ENCODE measurements at places on chromosomes 3 and 15.

DNA sequence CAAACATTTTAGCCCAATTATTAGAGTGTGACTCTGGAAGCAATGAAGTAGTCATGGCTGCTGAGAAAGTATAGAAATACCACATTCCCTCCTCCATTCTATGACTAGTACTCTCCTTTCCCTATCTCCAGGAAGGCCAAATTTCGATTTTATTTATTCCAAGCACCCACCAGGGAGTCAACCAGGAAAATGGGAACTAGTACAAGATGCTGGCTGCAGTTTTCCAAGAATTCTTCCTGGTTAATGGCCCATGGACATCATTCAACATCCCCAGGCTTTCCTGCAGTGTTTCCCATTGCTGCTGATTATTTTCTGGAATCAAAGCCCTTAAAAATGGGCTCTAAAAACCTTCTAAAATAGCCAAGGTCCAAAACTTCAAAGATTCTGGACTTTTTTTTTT, 247.9 kb upstream of the STT3B start:
- DNase-seq, result no peak

DNA sequence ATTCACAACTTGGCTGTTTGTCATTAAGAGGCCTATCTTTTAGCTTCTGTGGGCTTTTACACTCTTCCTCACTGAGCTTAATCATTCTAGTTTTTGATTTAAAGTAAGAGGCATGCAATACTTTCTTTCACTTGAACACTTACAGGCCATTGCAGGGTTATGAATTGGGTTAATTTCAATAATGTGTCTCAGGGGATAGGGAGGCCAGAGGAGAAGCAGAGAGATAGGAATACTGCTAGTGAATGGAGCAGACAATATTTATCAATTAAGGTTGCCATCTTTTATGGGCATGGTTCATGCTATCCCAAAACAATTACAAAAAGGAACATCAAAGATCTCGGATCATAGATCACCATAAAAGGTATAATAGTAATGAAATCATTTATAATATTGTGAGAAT, 189.8 kb downstream of the EPHA3 start:
- DNase-seq, result no peak

- DNase-seq, result no peak
Measured at GRCh38 chr3:171811913-171812335, 1.6 kb upstream of the PLD1 start.

- DNase-seq, result no peak
Measured at GRCh38 chr3:63706321-63707085, 54.0 kb downstream of the SNTN start.
